ENCODE measurements at places on chromosomes 6 and 20. TPM values are rescaled to one million over a fixed set of nuclear protein-coding genes. Genes with fewer than 3 reads are reported as not detected.

DNA sequence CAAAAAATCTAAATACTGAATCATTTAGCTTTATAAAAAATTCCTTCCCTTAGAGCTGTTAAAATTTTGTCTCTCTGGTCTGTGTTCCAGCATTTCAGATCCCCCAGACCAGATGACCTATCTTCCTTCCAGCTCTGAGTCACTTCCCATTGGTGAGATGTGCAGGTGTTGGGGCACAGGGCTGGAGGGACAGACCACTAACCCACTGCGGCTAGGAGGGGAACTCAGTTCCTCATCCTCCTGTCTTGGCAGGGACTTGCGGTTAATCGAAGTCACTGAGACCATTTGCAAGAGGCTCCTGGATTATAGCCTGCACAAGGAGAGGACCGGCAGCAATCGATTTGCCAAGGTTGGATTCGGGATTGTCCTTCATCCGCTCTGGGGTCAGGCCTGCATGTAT, 6.0 kb downstream of the CNPY3 start:
- DNase-seq, result no peak

DNA sequence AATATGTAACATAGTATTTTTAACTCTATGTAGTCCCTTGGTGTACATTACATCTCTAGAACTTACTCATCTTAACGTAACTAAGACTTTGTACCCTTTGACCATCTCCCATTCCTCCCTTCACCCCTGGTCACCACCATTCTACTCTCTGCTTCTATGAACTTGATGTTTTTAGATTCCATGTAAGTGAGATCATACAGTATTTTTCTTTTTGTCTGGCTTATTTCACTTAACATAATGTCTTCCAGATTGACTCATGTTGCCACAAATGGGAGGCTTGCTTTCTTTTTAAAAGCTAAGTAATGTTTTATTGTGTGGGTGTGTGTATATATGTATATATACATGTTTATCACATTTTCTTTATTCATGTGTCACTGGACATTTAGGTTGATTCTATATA, 55.8 kb downstream of the TMEM200A start:
- no peak for DNase-seq

DNA sequence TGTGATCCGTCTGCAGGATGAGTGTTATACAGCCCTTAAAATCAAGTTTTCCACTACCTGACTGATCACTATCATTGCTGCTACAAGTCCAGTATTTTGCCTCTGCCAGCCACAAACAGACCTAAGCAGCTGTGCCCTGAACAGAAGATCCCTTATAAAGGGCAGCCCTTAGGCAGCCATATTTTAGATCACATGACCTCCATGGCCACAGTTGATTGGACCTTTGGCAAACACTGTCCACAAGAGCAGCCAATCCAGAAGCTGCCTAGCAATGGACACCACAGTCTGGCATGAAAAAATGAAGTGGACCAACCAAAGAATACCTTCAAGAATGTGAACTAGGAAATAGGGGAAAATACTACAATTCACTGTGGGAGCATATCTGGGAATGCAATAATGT, 50.8 kb downstream of the MC3R start:
- DNase-seq, result peak; percentile 42

DNA sequence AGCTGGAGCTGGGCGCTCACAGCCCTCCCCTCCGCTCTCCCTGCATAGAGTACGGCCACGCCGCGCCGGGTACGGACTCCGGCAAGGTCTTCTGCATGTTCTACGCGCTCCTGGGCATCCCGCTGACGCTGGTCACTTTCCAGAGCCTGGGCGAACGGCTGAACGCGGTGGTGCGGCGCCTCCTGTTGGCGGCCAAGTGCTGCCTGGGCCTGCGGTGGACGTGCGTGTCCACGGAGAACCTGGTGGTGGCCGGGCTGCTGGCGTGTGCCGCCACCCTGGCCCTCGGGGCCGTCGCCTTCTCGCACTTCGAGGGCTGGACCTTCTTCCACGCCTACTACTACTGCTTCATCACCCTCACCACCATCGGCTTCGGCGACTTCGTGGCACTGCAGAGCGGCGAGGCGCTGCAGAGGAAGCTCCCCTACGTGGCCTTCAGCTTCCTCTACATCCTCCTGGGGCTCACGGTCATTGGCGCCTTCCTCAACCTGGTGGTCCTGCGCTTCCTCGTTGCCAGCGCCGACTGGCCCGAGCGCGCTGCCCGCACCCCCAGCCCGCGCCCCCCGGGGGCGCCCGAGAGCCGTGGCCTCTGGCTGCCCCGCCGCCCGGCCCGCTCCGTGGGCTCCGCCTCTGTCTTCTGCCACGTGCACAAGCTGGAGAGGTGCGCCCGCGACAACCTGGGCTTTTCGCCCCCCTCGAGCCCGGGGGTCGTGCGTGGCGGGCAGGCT, 4.6 kb downstream of the KCNK15 start:
- DNase-seq, result no peak

DNA sequence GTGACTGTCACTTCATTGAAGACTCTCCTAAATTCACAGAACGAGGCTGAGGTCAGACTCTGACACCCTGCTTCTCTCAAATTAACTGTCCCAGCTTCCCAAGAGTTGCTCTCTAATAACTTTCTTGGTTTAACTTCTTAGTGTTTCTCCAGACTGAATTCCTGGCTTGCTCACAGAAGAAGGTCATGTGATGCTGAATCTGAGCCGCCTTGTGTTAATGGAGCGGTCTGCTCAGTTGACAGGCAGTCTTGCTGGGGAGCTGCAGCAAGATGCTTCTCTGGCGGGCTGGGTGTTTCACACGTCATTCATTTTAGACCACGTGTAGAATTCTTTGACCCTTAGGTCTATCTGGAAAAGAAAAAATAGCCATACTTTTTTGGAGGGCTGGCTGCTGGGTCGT, 107.3 kb downstream of the FOXO3 start:
- DNase-seq, result peak; percentile 27

DNA sequence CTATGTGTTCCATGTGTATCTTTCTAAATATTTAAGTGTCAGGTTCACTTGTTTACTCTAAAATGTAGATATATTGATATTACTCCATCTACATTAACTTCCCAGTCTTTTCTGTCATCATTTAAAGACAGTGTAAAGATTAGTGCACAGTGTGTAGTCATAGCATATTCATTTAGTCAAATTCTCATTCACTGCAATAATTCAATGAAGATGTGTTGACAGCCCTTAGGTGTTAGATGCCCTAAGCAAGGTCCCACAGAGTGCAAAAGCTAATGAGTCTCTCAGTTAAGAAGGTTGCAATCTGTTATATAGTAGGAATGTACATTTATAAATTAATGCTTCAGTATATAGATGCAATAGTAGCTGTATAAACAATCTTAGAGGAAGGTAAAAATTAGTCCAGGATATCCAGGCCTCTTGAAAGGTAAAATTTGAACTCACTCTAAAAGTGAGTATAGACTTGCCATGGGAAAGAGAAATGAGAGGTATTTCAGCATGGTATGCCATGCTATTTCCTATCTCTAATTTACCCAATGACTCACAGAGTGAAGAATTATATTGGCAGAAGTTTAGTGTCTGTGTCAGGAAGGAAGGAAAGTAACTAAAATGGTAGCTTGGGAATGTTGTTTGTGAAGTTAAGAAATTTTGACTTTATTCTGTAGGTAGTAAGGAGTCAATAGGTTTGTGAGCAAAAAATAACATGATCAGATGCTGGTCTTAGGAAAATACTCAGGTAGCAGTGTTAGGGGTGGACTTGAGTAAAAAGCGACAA, 969.9 kb upstream of the CITED2 start:
- no peak for DNase-seq

GRCh38 chr20:32674362-32674789, 635 bp upstream of the C20orf203 start:
- DNase-seq, result peak; percentile 89

DNA sequence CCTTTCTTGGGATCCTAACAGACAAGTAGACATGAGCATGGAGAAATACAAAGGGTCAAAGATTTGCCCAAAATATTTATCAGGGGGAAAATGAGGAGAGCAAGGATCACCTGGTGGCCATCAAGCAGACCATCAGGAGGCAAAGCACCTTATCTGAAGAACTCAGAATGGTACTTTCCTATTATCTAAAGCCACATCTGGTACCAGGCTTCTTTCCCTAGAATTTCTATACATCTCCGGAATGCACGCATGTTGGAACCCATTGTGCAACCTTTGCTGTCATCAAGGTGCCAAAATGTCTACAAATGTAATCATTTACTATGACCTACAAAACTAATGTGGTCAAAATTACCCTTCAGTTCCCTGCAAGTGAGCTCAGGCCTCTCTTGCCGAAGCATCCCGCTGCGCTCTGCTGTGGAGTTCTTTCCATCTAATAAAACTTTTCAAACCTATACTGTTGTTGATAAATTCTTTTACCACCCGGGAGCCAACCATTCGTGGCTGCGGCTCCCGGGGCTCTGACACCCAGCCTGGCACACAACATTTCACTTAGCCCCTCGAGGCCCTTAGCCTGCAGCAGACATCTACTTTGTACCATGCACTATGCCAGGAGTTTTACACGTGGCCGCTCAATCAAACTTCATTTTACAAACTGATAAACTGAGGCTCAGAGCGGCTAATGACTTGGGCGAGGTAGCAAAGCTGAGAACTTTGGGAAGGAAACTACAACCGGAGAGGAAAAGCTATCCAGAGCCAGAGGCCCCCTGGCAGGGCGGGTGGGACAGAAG, 3.8 kb upstream of the CPXM1 start:
- DNase-seq, result no peak

DNA sequence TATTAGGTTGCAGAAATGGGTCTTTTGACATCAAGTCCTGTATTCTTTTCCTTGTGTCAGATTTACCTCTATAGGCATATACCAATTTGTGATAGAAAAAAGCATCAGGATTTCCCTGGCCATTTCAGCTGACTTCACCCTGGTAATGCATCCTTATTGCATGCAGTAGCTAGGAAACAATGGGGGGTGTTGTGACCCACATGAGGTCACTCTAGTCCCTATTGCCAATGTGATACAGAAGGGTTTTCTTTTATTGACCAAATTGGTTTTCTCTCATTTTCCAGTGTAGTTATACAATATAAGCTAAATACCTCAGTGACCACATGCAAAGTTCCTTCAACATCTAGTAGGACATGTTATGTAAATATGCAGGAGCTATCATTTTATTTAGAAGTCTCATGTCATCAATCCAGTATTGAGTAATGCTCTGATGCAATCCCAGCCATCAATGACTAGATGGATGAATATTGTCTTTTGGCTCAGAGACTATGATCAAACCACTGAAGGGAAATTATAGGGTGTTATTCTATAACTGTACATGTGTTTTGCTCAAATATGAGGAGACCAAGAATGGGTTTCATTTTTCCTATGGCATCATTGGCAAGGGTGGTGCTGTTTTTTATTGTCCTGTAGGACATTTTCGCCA, 177.7 kb downstream of the KLHL32 start:
- no peak for DNase-seq

- DNase-seq, result no peak
Measured at GRCh38 chr6:114061741-114062140, 90.8 kb upstream of the HDAC2 start.

DNA sequence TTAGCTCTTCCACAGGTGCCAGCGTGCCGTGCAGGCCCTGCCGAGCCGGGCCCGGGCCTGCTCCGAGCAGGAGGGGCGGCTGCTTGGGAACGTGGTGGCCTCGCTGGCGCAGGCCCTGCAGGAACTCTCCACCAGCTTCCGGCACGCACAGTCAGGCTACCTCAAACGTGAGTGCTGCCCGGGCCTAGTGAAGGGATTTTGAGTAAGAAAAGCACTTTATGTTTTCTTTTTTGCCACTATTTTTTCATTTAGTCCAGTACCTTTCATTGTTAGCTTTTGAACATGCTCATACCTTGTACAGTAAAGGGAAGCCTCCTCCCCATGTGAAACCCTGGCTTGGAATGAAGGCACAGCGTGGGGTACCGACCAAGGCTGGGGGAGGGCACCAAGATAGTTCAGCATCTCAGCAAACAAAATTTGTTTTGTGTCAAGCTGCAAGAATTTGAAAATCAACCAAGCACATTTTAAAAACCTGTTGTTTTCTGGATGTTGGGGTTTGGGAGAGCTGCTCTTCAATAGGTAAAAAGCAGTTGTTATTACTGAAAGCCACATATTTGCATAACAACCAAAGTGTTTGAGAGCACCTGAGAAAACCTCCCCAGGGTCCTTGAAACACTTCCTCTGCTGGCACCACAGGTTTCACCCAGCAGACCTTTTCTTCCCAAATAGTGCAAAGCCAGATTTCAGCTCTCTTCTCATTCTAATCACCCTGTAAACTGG, 18.4 kb downstream of the STX16 start:
- DNase-seq, result peak; percentile 68

DNA sequence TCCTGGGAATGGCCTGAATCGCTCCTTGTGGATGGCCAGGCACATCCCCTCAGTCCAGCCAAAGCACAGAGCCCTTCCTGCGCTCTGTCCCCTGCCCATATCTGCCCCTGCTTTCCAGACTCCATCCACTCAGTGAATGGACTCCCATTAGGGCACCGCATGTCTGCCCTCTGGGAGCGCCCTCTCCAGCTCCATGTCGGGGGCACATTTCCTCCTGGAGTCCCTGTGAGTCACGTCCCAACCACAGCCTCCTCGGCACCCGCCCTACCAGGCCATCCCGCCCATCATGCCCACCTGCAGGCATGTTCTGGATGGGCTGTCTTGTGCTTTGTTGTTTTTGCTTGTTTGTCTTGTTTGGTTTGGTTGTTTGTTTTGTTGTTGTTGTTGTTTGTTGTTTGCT, 96.8 kb downstream of the PSMB1 start:
- DNase-seq, result no peak

GRCh38 chr6:71582820-71583219, 294.2 kb downstream of the OGFRL1 start:
- DNase-seq, result no peak

GRCh38 chr20:63297371-63297781, 4.4 kb downstream of the COL20A1 start:
- DNase-seq, result peak; percentile 82

DNA sequence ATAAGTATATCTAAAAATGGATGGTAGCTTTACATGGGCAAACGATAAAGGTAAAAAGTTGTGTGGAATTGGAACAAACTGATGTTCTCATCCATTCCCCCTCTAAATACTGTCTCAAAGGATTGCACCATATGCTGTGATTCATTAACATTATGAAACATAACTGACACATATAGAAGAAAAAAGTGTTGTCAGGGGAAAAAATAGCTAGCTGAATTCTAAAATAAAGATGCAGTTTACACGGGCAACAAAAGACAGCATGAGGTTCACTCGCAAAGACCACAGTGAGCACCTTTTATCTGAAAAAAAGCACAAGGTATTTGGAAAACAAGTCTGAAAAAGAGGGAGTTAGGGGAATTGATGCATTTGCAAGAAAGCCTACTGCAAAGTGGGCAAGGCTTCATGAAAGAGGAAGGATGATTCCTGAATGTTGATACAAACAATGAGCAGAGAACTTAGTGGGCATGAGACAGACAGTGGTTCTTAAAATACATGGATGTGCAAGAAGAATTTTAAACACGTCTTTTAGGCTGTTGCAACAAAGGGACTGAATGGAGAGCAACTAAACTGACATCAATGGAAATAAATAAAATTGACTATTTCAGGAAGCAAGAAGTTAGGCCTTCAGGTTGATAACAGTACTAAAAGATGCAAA, 280.9 kb downstream of the KIF16B start:
- DNase-seq, result no peak

GRCh38 chr6:89121934-89122333, 4.1 kb upstream of the SRSF12 start:
- no peak for DNase-seq

Gene NOX3
- not detected for total RNA-seq

Gene GHRH
- total RNA-seq, result not detected

Gene CCR6
- not detected for total RNA-seq

Gene CGA
- not detected for total RNA-seq

Gene SOX18
- not detected for total RNA-seq

Gene ASIP
- not detected for total RNA-seq

Gene WFDC2
- not detected for total RNA-seq

Gene CLPSL1
- total RNA-seq, result not detected

Gene SIRPD
- total RNA-seq, result not detected

Gene OR2B6
- total RNA-seq, result not detected

Gene MROH8
- total RNA-seq, result 1.9 TPM

All from Karpas-422 (cell line).